ENCODE measurements at places on chromosomes 3 and 15.

DNA sequence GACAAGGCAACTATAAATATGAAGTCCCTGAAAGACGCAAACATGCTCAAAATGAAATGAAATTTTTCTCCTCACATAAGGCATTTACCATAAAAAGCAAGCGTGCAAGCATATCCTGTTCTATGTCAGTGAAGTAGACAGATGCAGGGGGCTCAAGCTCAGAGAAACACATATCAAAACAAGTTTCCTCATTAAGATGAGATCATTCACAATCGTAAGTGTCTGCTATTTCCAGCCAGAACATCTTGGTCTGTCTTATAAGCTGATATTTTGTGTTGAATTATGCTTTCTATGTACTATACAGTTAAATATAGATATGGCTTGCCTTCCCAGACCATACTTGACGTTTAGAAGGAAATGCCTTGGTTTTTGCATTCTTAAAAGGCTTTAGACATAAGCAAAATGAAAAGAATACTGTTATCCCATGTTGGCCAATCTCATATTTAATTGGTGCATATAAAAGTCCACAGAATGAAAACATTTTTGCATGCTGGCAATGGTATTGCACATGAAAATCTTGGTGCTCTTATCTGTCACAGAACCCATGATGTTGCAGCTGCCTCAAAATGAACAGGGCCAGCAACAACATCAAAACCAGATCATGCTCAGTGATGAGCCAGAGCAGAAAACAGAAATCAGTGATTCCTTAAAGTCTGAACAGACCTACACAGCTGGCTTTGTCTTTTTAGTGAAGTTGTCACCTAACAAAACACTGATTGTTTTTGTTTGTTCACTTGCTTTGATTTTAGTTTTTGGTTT lies 65.4 kb downstream of the SIDT1 start:
- DNase-seq = no peak

DNA sequence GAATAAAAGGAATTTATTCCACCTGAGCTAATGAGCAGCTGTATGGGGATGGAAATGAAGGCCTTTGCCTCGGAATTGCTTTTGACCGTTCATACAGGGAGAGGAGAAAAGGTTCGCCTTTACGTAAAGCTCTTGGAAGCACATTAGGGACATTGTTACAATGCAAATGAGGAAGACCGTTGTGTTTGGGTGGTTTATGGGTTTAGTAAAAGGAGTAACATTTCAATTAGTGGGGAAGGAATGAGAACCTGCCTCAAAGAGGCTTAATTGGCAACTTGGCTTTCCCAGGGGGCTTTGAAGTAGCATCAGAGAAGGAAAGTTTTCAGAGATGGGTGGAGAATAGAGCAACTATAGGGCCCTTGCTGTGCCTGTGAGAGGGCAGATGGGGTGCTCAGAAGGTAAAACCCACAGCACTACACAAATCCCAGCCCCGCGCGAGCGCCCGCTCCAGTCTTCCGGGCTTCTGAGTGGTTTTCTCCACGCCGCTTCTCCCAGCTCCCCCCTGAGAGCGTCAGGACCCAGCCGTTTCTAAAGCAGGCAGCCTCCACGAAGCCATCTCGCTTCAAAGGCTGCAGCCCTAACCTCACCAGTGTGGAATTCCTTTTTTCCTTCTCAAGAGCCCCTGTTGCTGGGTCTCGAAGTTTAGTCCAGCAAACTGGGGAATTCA lies 192.0 kb upstream of the HES1 start:
- DNase-seq = no peak

DNA sequence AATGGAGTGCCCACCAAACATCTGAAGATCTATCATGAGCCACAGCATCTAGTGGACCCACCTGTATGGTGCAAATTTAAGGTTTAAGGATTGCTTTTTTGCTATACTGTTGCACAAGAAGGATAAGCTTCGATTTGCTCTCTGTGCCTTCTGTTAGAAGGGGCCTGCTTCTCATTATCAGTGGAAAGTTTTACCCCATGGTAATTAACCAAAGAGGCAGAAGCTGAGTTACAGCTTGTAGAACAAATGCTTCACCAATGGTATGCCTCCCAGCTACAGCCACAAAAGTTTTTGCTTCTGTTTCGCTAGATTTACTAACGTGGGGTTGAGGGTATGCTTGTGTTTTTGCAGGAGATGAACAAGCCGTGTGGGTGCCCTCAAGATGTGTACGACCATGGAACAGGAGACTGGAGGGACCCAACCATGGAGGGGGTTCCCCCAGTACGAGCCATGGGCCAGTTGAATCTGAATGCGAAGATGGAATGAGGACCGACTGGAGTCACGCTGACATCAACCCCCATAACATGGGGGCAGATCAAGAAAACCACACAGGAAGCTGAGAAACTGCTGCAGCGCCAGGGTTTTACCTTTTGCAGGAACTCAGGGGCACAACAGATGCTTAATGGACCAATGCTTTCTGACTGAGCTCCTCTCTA lies 43.5 kb downstream of the ACAD9 start:
- peak; percentile 29 for DNase-seq

DNA sequence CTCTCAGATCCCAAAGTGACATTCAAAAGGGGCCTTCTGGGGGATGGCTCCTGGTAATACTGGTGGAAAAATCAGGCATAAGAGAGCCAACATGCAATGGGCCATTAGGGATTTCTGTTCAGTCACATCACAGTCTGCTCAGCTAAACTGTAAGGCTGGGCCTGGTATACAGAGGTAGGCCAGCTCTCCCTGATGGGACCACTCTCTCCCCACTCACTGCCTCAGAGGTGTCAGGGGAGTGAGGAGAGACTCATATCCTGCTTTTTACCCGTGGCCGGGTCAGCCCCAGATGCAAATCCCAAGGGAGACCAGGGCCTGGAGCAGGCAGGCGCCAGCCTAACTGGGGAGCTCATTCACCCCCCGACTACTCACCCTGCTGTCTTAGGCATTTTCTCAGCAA lies 48.1 kb upstream of the TPM1 start:
- no peak for DNase-seq

- no peak for DNase-seq
Measured at GRCh38 chr3:103218793-103219192, 784.0 kb downstream of the ZPLD1 start.

DNA sequence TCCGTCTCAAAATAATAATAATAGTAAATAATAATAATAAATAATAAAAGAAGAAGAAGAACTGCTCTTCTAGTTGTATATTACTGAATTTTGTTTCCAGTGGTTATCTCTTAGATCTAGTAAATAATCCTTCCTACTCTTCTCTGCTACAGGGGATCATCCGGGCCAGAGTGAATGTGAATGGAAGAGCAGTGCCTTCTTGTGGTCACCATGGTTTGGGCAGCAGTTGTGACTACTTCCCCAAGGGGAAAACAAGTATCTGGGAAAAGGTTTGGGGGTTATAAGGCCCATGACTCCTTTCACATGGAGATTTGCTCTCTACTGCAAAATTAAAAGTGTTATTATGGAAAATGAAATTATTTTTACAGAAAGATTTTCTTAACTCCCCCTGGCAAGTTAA lies 5.5 kb upstream of the OR5K1 start:
- no peak for DNase-seq

DNA sequence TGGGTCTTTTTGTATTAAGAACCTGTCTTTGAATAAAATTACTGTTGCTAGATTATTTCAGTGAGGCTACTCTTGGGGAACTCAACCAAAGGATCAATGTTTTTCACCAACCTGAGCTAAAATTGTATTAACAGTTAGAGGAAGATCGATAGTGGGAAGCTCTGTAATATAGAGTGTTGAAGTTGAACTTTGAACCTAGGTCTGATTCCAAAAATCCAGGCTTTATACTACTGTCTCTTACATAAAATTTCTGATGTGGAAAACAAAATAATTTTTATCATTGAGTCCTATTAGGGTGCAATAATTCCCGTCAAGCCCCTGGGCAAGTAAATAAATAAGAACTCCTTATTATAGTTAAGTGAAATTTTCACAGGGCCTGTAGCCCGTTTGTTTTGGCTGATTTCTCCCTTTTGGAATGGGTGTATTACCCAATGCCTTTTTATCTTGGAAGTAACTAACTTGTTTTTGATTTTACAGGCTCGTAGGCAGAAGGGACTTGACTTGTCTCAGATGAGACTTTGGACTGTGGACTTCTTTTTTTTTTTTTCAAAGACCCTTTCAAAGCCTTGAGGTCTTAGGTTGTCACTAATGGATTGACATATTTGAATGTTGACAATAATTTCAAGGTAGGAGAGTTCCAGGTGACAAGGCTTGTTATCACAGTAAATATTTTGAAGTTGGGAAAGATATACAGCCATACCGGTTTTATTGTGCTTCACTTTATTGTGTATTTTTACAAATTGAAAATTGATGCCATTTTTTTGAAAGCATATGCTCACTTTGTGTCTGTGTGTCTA lies 276.1 kb downstream of the NFKBIZ start:
- no peak for DNase-seq

- no peak for DNase-seq
Measured at GRCh38 chr15:77980098-77980497, 97.4 kb downstream of the TBC1D2B start.

DNA sequence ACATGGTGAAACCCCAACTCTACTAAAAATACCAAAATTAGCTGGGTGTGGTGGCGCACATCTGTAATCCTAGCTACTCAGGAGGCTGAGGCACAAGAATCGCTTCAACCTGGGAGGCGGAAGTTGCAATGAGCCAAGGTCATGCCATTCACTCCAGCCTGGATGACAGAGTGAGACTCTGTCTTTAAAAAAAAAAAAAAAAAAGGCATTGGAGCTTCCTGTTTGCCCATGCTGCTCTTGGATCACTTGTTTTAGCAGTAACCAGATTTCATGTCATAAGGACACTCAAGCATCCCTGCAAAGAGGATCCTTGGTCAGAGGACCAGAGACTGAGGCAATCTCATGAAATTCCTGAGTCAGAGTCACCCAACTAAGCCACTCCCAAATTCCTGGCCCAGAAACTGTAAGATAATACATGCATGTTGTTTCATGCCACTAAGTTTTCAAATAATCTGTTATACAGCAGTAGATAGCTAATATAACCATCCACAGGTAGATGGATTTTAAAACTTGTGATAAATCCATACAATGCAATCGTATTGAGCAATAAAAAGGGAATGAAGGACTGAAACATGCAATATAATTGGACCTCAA lies 82.0 kb upstream of the XXYLT1 start:
- no peak for DNase-seq

GRCh38 chr15:31843426-31844055 lies 186.8 kb upstream of the CHRNA7 start:
- no peak for DNase-seq

DNA sequence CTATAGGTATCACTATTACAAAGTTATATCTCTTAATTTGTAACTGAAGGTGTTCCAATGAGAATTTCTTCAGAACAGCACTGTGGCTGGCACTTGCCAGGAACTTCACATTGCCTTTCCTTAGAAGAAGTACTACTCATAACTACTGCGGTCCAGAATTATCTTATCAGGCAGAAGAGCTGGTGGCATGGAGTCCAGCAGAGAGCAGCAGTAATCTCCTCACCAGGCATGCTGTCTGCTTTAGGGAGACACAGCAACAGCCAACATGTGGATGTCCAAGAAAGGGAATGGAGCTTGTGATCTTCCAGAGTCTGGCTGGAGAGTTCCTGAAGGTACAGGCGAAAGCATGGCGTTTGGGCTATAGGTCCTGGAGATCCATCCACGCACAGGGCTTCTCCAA lies 919.7 kb upstream of the NR2F2 start:
- no peak for DNase-seq

DNA sequence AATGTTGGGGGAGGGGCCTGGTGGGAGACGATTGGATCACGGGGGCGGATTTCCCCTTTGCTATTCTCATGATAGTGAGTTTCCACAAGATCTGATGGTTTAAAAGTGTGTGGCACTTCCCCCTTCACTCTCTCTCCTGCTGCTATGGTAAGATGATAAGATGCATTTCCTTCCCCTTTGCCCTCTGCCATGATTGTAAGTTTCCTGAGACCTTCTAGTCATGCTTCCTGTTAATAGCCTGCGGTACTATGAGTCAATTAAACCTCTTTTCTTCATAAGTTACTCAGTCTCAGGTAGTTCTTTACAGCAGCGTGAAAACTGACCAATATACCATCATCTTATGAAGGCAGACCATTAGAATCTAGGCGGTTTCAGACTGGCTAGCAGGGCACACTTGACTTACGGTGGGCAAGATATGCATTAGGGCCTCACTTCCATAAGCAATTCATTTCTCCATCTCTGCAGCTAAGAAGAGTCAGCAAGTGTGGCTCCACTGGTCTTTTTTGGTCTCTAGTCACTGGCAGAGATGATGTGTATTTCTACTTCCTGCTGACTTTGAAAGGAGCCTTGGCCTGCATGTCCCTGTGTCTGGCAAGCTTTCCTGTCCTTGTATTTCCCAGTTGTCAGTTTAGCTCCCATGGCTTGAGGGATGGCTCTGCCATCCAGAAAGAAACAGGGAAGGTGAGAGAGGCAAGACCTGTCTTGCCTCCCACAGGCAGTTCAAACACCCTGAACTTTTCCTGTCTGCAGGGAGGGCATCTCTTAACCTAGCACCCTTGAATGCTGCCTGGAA lies 109.0 kb upstream of the ADAMTS9 start:
- no peak for DNase-seq

DNA sequence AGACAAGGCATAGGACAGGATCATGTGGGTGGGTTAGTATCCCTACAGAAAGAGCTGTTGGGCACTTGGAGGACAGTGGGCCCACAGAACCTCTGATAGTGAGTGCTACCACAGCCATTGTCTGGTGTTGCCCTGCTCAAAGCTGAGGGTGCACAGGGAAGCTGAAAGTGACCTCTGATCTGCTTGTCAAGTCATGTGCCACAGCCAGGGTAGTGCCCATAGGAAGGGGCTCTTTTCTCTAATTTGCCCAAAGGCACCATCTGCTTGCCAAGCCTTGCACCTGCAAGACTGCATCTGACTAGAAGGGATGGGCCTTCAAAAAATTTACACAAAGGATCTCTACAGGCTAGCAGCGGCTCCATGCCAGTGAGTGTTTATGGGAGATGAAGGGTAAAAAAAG lies 87.4 kb upstream of the GSK3B start:
- DNase-seq = no peak

- no peak for DNase-seq
Measured at GRCh38 chr15:60070838-60071493, 66.9 kb downstream of the FOXB1 start.

DNA sequence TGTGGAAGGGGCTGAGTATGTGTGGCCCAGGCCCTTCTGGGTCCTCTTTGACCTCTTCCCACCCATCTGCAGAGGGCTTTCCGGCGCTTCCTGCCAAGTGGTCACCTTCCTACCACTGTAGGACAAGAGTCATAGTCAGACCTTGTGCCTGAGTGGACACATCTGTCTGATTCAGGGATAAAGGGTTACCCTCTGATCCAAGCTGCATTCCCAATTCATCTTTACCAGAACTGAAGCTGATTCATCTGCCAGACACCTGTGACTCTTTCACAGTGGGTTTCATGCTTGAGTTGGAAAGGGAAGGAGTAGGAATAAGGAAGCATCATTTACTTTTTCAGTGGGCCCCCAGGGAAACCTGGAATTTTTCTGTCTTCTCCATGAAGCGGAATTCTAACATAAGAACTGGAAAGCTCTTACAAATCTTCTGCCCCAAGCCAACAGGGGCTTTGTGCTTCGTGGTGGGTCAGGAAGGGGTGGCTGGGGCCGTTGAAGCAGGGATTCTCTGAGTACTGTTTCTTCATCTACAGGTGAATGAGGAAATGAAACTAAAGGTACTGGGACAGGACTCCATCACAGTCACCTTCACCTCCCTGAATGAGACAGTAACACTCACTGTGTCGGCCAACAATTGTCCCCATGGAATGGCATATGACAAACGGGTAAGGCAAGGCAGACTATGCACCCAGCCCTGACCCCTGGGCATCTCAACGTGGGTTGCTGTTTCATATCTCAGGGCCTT lies 46.4 kb downstream of the C3orf20 start:
- DNase-seq = no peak
